ENCODE measurements at places on chromosomes 6 and 20. TPM values are rescaled to one million over a fixed set of nuclear protein-coding genes. Genes with fewer than 3 reads are reported as not detected.

DNA sequence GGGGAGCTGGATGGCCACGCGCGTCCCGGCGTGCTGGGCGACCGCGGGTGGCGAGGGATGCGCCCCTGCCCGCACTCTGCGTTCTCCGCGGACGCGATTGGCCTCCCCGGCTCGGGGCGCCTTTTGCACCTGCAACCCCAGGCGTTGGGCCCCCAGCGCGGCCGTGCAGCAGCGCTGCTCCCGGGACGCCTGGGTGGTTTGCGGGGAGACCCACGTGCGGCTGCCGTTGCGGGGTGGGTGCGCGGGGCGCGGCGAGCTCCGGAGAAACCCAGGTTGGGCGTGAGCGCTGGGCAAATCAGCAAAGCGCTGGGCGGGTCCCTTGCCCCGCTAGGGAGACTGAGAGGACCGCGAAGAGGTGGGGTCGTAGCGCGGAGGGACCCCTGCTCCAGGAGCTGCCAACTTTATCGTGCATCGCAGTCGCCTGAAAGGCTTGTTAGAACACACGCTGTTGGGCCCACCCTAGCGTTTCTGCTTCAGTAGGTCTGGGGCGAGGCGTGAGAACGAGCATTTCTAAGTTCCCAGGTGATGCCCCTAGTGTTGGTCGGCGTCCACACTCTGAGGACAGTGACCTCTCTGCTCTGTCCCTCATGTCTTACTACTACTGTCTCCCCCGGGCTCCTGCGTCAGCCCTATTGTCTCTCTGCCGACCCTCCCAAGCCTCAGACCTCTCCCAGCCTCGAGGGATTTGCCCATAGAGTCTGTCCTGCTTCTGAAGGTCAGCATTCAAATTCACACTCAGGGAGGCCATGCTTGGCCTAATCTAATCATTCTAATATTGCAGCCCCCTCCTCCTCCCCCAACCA is 538 bp upstream of the ZFP64 start:
- DNase-seq, result no peak

GRCh38 chr6:55666037-55666436 is 87.0 kb upstream of the HMGCLL1 start:
- DNase-seq, result no peak

- DNase-seq, result no peak
These were observed 29.0 kb upstream of the MANEA start for GRCh38 chr6:95548188-95548786.

DNA sequence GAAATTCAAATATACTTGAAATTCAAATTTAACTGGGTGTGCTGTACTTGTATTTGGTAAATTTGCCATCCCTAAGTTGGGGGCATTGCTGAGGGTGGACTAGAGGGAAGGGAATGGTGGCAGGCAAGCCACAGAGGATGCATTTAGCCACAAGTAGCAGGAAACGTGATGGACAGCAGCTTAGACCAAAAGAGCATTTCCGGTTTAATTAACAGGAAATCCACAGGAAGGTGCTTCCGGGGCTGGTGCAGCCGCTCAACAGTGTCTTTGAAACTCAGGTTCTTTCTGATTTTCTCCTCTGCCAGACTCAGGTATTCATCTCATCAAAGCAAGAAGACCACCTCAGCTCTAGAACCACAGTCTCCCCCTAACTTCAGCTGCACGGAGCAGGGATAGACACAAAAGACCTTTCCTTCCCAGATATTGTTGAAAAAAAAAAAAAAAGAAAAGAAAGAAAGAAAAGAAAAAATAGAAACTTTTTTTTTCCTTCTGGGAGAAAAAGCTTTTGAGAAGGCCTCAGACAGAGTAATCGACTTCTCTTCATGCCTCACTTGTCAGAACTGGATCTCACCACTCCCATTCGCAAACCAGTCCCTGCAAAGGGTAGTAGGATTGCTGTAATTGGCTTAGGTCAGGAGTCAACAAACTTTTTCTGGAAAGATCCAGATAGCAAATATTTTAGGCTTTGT is 8.0 kb upstream of the BCAS1 start:
- no peak for DNase-seq

GRCh38 chr20:37270576-37271420 is 9.2 kb upstream of the GHRH start:
- no peak for DNase-seq

C20orf202 gene
- 0.21 TPM for total RNA-seq

FAM229B gene
- 27.8 TPM for total RNA-seq

Data from urinary bladder (tissue), 4 donors.